Dermis microvascular lymphatic vessel endothelial cell (primary cell): ENCODE measurements at places on chromosomes 2 and 18.
A peak's percentile ranks its signal among the peaks of the same experiment; 100 is the strongest.

DNA sequence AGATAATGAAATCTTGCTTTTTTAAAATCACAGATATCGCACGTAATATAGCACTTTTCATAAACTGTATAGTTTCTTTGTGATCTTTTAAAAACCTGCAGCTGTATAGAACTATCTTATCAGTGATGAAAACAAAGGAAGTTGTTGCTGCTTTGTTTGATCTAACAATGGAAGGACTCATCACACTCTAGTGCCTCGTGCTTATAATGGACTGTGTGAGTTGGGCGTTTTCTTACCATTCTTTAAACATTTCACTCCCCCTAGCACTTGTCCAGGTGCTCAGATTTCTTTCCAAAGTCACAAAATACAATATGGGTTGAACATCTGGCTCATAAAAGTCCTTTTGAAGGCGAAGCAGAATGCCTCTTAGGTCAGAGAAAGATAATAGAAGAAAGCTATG is 94.8 kb upstream of the SPATS2L start:
- DNase-seq = no peak

GRCh38 chr2:14199040-14199439 is 433.5 kb upstream of the LRATD1 start:
- no peak for DNase-seq

GRCh38 chr18:58723810-58724602 is 52.7 kb downstream of the MALT1 start:
- peak; percentile 76 for DNase-seq

GRCh38 chr2:146240391-146240790 is 1604.4 kb upstream of the ACVR2A start:
- DNase-seq = no peak

GRCh38 chr2:196510246-196510645 is 129.3 kb upstream of the CCDC150 start:
- no peak for DNase-seq

DNA sequence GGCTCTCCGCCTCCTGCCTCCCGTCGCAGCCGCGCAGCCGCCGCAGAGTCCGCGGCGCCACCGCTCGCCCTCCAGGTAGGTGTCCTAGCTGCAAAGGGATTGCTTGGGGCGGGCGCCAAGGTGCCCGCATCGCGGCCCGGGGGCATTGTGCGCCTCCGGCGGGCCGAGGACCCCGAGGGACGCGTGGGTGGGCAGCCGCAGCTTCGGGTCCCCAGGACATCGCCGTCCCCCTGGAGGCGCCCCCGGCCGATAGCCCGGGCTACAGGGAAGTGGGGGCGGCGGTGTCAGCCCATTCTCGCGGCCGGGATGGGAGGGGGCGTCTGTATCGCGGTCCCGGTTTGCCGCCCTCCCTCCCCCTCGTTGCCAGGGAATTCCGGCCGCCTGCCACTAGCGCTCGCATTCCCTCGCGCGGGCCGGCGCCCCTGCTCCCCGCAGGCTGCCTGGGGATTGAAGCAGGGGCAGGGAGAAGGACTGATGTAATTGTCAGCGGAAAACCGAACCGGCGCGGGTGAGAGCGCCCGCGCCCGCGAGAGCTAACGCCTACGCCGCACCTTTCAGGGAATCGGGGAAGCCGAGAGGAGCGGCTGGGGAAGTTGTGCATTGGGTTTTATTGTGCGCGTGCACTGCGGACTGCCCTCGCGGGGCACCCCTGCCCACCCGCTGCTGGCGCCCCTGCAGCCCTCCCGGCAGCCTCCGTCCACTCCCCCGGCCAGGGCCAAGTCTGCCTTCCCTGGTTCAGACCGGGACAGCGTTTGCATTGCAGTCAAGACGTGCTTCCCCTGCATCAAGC is 483 bp downstream of the OSBPL6 start:
- no peak for DNase-seq

GRCh38 chr2:205284334-205284733 is 398.0 kb upstream of the NRP2 start:
- DNase-seq = no peak

GRCh38 chr2:9815844-9816279 is 27.4 kb upstream of the TAF1B start:
- no peak for DNase-seq

- DNase-seq = peak; percentile 66
Measured at GRCh38 chr2:218387369-218388194, 5.5 kb downstream of the SLC11A1 start.

- DNase-seq = no peak
Measured at GRCh38 chr2:102258025-102258385, 53.4 kb upstream of the IL1RL1 start.

GRCh38 chr2:127563458-127564428 is 28.3 kb downstream of the MYO7B start:
- DNase-seq = no peak
